ENCODE measurements at places on chromosomes 13 and 19.

DNA sequence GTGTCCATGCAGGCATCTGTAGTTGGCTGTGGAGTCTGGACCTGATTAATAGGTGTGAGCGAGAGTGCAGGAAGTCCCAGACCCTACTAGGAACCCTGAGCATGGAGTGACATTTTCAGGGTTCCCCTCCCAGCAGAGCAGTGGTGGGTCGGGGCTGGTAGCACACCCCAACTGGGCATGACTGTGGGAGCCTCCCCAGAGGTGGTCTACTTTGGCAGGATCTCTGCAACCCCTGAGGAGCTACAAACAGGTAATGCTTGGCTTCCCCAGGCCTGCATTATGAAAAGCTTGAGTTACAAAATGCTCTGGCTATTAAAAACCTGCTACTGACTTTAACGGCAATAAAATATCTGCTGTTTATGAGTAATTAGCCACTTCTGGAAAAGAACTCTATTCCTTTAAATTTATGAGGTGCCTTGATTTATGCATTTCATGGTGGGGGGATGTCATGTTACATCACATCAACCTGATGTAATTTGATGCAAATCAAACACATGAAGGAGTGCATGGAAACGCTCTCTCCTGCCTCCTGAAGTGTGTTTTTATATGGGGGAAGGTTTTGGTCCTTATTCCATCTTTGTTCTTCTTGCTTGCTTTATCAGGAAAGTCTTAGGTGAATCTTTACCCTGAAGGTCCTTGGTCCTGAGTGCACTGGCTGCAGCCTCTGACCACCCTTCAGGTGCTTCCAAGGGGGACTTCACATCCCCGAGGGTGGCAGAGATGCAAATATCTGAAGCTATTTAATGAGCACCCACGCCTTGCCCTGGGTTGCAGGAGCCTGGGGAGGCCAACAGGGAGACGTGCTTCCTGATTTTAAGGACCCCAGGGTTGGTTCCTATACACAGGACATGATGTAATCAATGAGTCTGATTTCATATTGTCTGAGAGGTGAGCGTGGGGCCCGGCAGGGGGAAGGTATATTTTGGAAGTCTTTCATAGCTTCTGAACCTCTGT is 54.0 kb downstream of the ZNF536 start:
- no peak for DNase-seq

DNA sequence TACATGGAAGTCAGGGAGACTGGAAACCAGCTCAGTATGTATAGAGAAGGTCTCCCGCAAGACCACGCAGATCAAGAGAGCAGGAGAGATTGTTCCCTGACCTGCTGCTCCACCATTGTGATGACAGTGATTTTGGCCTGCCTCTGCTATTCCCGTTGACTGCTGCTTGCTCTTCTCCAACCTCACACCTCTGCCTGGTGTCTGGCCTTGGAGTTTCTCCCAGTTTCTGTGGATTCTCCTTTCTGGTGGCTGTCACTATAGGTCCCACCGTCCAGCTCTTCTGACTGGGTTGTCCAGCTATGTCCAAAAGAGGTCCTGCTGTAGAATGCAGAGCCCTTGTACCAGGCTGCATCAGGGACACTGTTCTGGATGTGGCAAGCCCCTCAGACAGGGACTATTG is 171.7 kb downstream of the DNAJC15 start:
- no peak for DNase-seq

DNA sequence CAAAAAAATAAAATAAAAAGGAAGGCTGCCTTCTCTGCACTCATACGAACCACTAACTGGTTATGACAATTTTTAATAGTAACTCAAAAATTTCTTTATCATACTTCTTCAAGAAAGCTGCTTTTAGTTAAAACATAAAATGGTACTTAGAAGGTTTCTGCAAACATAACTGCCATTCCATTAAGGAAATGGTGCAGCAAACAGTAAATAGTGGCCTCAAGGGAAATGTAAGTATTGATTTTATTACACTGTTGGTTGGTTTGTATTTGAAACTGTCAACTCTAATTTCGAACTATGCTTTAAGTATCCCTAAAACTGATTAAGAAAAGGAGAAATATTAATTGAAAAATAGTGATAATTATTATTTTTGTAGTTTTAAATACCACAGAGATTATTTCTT is 278.0 kb downstream of the DACH1 start:
- no peak for DNase-seq

GRCh38 chr13:113448885-113449692 is 4.2 kb downstream of the ADPRHL1 start:
- DNase-seq: no peak

- DNase-seq: no peak
Measured at GRCh38 chr13:33624740-33625139, 193.2 kb upstream of the RFC3 start.

- no peak for DNase-seq
Measured at GRCh38 chr19:719636-720344, 11.1 kb downstream of the PALM start.

- DNase-seq: no peak
Measured at GRCh38 chr19:29062475-29063435, 150.2 kb downstream of the UQCRFS1 start.

DNA sequence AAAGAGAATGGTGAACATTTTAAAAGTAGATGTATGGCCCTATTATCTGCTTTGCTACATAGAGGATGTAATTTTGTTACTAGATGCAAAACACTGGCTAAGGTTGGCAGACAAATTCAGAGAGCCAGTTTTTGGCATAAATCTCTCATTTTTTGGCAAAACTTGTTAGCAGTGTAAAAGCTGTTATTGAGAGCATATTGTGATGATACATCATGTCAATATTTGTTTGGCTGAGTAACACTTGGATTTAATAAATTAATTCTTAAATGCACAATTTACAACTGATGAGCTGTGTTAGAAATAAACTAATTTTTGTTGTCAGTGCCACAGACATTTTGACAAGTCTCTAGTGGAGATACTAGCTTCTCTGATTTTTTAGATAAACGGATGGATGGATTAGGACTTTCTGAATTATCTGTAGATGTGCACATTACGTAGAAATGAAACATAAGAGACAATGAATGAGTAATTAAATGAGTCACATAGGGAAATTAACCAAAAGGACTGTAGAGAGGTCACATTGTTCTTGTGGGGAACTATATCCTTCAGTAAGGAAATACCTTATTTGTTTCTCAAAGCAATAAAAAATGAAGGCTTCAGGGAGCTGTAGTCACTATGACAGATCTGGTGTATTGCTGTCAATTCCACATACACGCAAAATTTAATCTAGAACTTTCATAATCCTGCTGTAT is 17.4 kb downstream of the UFM1 start:
- no peak for DNase-seq

- no peak for DNase-seq
Measured at GRCh38 chr19:24141612-24142011, 54.6 kb downstream of the ZNF254 start.

GRCh38 chr19:33507021-33507956 is 14.3 kb downstream of the PEPD start:
- DNase-seq: no peak

- DNase-seq: no peak
Measured at GRCh38 chr19:32373585-32374295, 28.3 kb downstream of the ZNF507 start.

- no peak for DNase-seq
Measured at GRCh38 chr13:42279080-42279479, 7.1 kb downstream of the AKAP11 start.

DNA sequence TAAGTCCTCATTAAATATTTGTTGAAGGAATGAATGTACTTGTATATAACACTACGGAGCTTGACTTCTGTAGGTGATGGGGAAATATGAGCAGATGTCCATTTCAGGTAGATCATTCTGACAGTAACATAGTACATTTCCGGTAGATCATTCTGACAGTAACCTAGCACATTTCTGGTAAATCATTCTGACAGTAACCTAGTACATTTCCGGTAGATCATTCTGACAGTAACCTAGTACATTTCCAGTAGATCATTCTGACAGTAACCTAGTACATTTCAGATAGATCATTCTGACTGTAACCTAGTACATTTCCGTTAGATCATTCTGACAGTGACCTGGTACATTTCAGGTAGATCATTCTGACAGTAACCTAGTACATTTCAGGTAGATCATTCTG is 2.5 kb downstream of the PHF11 start:
- DNase-seq: no peak

- peak; percentile 73 for DNase-seq
Measured at GRCh38 chr19:34254046-34254697, at the start of gene GARRE1. GARRE1 (plus strand) TSS chr19:34254554; CDS start chr19:34300474, 45,920 bp downstream.

GRCh38 chr19:48196321-48196763 is 25.9 kb downstream of the ZSWIM9 start:
- no peak for DNase-seq

- no peak for DNase-seq
Measured at GRCh38 chr19:30492586-30493270, 120.5 kb downstream of the ZNF536 start.

GRCh38 chr13:77338961-77339401 is 12.1 kb upstream of the MYCBP2 start:
- DNase-seq: no peak

DNA sequence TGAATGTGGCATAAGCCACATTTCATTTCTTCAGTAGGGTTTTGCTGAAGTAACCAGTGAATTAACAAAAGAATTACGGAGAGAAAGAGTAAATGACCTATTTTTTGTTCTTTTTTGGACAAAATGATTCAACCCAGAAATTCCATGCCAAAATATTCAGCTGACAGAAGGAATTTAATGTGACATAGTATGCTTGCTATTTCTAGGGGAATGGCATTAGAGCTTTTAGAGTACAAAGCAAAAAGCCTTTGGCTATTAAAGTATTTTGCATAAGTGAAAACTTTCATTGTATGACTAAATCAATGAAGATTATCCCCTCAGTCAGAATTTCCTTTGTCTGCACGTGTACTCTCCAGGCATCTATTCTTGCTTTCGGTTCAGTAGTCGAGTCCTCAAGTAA is 465.3 kb downstream of the COG6 start:
- DNase-seq: no peak

GRCh38 chr13:112442483-112443090 is 66.4 kb downstream of the SPACA7 start:
- no peak for DNase-seq

DNA sequence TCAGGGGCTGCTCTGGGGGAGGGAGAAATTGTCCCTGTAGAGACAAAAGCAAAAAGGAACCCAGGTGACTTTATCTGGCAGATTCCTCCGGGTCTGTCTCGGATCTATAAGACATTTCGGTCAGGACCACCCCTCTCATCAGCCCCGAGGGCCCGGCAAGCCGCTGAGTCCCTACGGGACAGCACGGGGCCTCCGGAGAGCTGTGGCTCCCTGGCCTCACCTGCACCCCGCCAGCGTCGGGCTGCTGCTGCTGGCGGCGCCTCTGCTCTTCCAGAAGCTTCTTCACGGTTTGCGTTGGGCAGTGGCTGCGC is 1.9 kb downstream of the NFKBID start:
- no peak for DNase-seq

DNA sequence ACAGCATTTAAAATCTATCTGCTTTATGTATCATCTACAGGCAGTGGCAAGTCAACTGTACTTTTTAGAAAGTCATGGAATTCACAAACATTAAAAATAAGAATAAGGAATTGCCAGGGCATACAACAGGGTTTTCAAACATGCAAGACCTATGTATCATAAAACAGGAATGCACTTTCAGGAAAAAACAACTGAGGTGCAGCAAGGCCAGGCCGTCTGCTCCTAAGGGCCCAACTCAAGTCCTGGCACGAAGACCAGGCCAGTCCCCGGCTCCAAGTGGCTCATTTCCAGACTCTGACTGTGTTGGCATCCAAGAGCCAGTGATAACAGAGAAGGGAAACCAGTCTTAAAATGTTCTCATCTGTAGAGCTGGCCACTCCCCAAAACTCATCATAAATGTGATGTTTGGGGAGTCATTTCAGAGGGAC is 7.1 kb downstream of the RFX2 start:
- DNase-seq: no peak

GRCh38 chr13:101127741-101128353 is 288.5 kb downstream of the NALCN start:
- no peak for DNase-seq

GRCh38 chr19:1258707-1259205 is 10.4 kb downstream of the MIDN start:
- no peak for DNase-seq

- no peak for DNase-seq
Measured at GRCh38 chr19:58229255-58229639, 533 bp downstream of the ZNF544 start.

GRCh38 chr13:72489751-72490150 is 237.7 kb downstream of the MZT1 start:
- no peak for DNase-seq

DNA sequence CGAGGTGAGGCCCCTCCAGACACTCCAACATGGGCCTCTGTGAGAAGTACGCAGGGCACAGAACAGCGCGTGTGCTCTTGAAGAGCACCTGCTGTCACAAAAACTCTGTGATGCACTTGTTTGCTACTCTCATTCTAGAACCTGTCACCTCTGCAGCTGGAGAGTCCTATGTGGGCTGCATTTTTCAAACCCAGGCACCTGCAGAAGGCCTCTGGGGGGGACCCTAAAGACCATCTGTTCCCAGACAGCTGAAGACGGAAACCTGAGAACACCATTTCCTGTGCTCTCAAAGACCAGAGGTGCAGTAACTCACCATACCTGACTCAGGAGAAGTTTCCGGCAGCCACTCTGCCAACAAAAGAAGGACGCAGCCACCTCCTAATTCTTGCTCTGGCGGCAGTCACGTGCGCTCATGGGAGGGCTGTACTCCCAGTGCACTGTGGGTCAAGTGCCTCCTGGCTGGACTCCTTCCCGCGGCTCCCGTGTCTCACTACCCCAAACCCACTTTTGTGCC is 28.1 kb downstream of the RANBP3 start:
- no peak for DNase-seq

- no peak for DNase-seq
Measured at GRCh38 chr19:42048992-42049391, 21.0 kb downstream of the GRIK5 start.

GRCh38 chr19:19655641-19656343 is 7.7 kb downstream of the ATP13A1 start:
- DNase-seq: no peak

DNA sequence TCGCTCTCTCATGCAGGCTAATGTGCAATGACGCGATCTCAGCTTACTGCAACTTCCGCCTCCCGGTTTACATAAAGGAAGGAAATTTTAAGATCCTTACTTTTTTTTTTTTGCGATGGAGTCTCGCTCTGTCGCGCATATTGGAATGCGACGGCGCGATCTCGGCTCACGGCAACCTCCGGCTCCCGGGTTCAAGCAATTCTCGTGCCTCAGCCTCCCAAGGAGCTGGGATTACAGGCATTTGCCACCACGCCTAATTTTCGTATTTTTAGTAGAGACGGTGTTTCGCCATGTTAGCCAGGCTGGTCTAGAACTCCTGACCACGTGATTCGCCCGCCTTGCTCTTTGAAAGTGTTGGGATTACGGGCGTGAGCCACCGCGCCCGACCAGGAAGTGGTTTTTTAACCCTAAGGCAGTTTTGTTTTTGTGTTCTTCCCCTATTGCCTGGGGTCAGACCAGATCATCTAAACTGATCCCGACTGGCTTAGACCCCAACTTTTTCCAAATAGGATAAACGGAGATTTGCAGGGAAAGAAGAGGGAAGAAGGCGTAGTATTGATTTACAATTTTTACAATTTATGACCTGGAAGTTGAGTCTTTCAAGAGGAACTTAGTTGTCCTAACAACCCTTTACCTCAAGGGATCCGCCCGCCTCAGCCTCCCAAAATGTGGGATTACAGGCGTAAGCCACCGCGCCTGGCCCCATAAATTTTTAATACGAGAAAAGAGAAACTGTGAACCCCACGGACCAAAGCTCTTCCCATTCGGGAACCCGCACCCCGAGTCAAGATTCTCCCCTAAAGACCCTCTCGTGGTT is 142.0 kb downstream of the ZNF737 start:
- DNase-seq: no peak
